ENCODE measurements at places on chromosomes 7 and 10.

DNA sequence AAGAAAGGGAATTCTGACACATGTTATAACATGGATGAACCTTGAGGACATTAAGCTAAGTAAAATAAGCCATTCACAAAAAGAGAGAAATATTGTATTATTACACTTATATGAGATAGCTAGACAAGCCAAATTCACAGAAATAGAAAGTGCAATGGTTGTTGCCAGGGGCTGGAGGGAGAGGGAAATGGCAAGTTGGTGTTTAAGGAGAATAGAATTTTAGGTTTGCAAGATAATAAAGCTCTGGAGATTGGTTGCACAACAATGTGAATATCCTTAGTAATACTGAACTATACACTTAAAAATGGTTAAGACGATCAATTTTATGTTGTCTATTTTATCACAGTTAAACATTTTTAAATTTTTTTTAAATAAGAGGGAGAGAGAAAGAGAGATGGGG, 25.0 kb upstream of the ADD3 start:
- no peak for DNase-seq

- no peak for DNase-seq
Observed at GRCh38 chr7:99373091-99374066, 1.2 kb upstream of the ARPC1B start.

GRCh38 chr7:14739168-14739840, 163.2 kb downstream of the DGKB start:
- no peak for DNase-seq

DNA sequence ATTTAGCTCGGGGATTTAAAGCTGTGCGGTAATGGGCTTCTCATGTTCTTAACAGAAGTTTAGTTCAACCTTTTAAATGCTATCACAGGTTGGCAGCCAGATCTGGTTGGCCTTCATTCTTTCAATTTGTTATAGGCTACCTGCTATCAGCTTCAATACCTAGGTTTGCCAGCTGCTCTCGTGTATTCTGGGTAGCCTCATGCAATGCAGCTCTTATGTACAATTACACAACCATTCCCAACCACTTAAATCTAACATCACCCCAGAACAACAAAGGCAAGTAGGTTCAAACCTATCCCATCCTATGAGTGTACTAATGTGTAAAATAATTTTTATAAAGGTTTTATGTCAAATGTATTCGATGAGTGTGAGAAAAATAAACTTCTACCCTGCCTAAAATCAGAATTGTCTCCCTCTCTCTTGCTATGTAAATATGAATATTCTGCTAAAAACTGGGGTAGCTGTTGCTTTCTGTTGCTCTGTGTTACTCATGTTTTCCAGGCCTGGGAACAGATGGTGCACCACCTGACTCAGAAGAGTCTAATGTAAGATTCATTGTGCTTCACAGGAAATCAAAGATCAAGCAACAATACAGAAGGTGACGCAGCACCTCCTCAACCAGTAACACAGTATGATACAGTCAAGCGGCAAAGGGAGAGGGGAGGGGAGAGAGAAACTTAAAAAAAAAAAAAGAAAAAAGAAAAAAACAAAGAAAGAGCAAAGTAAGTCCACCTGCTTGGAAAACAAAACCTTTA, 188.6 kb downstream of the ETV1 start:
- peak; percentile 29 for DNase-seq

GRCh38 chr7:137847568-137848050, 835 bp upstream of the DGKI start:
- no peak for DNase-seq

DNA sequence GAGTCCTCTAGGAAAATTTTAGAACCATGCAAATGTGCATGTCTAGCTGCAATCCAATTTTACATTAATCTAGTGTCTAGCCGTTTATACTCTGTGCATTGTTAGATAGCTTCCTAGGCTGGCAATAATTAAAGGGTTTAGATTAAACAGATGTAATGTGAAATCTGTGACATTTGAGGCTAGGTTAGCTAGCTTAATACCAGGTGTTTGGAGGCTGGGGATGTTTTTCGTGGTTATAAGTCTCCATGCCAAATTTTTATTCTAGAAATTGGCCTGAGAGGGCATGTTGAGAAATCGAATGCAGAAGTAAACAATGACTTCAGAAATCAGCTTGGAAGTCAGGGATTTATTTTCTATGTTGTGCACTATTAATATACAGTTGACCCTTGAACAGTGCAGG, 94.2 kb downstream of the ST7 start:
- DNase-seq = no peak

Measured in fibroblast of skin of left biceps (primary cell).